Naive thymus-derived CD4-positive, alpha-beta T cell (primary cell): ENCODE measurements at places on chromosomes 7 and 10. TPM values are rescaled to one million over a fixed set of nuclear protein-coding genes. Genes with fewer than 3 reads are reported as not detected.

The FAM171A1 gene
- total RNA-seq, result 7.2 TPM

The HABP2 gene
- not detected for total RNA-seq

DNA sequence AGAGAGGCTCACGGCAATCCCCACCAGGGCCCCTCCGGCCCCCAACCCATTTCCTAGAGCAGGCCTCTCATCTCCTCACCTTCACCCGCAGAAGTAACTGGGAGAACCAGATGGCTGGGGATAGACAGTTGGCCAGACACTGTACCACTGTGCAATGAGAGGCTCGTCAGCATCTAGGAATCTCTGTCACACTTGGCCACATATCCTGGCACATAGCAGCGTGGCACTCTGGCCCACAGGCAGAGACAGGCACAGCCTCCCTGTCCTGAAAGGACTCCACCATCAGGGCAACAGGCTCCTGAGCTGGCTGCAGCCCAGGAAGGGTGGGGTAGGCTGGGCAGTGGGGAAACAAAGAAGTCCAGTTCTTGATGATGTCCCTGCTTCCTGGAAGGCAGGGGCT lies 45.8 kb downstream of the C10orf143 start:
- DNase-seq, result no peak
- no peaks in the 10 kb centered on the region for H3K4me1 ChIP-seq
- no peak overlapping the region for H3K4me3 ChIP-seq
- no peaks in the 10 kb centered on the region for H3K36me3 ChIP-seq
- no peak overlapping the region for H3K27ac ChIP-seq

- no peaks in the 10 kb centered on the region for H3K36me3 ChIP-seq
- H3K4me3 ChIP-seq, result no peak overlapping the region
- DNase-seq, result no peak
- no peaks in the 10 kb centered on the region for H3K4me1 ChIP-seq
- no peak overlapping the region for H3K27ac ChIP-seq
Measured at GRCh38 chr7:134694299-134694698, 47.6 kb downstream of the BPGM start.

The AGMO gene
- total RNA-seq, result not detected

The PRKG1 gene
- not detected in 2 replicates for total RNA-seq

DNA sequence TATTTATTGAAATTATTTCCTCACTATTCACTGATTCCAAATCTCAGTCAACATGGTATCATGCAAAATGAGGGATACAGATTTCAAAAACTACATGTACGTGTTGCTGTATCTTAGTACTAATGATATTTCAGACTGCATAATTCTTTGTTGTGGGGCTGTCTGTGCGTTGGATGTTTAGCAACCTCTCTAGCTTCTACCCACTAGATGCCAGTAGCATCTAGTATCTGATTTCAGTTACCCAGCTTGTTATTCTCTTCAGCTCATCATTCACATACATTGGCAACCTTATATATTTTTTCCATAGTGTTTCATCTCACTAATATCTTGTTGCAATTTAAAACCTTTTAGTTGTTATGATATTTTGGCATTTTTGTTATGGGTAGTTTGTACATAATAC lies 22.5 kb upstream of the WASL start:
- H3K36me3 ChIP-seq, result no peaks in the 10 kb centered on the region
- DNase-seq, result no peak
- no peaks in the 10 kb centered on the region for H3K4me1 ChIP-seq
- no peaks in the 10 kb centered on the region for H3K27me3 ChIP-seq

The CDC14C gene
- not detected in 2 replicates for total RNA-seq
